ENCODE measurements at places on chromosomes 6 and 20.

- no peak for DNase-seq
Observed at GRCh38 chr6:162845972-162846371, 118.2 kb downstream of the PACRG start.

- no peak for DNase-seq
Observed at GRCh38 chr6:73985891-73986290, 289.9 kb downstream of the CD109 start.

GRCh38 chr20:7399575-7399974, 540.7 kb downstream of the HAO1 start:
- DNase-seq: no peak

DNA sequence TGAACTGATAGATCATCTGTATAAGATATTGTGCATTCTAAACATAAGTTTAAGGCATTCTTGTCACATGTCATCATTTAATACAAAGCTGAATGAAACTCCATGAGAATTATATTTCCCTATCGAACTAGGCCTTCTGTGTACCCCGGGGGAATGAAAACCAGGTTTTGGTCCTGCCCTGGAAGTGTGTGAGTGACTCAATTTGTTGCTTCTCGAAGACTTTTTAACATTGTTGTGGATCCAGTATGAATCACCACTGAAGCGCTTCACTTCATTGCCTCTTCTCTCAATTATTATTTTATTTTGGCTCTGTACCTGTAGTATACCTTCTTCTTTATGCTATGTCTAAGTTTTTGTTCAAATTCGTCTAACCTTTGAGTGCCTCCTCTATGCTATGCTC, 150.8 kb downstream of the GRIK2 start:
- DNase-seq: no peak

DNA sequence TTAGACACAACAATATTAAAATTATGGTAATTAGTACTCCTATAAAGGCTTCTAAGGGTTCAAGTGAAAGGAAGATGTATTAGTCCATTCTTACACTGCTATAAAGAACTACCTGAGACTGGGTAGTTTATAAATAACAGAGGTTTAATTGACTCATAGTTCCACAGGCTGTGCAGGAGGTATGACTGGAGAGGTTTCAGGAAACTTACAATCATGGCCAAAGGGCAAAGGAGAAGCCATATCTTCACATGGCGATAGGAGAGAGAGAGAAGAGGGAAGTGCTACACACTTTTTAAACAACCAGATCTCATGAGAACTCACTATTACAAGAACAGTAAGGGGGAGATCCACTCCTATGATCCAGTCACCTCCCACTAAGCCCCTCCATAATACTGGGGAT, 52.9 kb downstream of the TINAG start:
- DNase-seq: no peak
